Left cardiac atrium (tissue), 4 donors: ENCODE measurements at places on chromosomes 13 and 19. TPM values are rescaled to one million over a fixed set of nuclear protein-coding genes. Genes with fewer than 3 reads are reported as not detected.

Gene CBARP
- total RNA-seq = 3.8 TPM

Gene MBOAT7
- total RNA-seq = 21.7 TPM

DNA sequence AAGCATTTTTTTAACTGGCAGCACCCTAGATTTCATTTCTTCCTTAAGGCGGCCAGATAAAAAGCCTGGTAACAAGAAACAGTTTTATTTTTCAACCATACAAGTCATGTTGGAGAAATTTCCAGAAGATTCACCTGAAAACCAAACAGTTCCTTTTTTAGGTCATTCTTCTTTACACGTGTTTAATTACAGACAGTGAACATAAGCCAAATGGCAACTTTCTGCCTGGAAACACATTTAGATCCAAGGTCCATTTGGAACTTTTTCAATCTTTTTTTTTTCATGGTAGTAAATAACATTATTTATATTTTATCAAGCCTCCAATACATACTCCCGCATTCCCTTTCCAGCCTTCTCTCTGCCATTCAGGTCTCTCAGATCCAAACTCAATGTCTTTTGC lies 886.1 kb upstream of the MIR17HG start:
- no peak for DNase-seq

DNA sequence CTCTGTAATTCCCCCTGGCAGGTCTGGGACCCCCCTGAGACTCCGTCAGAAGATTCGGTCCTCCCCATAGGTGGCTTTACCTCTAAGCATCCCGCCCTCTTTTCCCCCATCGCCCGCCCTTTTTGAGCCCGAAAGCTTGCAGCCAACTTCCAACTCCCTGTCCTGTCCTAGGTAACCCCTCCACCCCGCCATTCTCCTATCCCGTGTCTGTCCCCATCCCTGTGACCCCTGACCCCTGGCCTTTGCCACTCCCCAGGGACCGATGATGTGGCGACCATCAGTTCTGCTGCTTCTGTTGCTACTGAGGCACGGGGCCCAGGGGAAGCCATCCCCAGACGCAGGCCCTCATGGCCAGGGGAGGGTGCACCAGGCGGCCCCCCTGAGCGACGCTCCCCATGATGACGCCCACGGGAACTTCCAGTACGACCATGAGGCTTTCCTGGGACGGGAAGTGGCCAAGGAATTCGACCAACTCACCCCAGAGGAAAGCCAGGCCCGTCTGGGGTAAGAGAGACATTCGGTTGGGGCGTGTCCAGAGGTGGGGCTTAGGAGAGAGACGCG lies 488 bp downstream of the RCN3 start:
- peak; percentile 57 for DNase-seq

GRCh38 chr19:10227026-10227971 lies 3.8 kb downstream of the S1PR2 start:
- DNase-seq = peak; percentile 65

GRCh38 chr19:37334179-37335071 lies 36.5 kb upstream of the ZNF527 start:
- DNase-seq = peak; percentile 95

- no peak for DNase-seq
Measured at GRCh38 chr13:36051082-36051481, 80.1 kb downstream of the DCLK1 start.

GRCh38 chr13:112759827-112760226 lies 70.0 kb downstream of the ATP11A start:
- no peak for DNase-seq

- no peak for DNase-seq
Measured at GRCh38 chr13:77523834-77524728, 11.4 kb upstream of the SCEL start.

DNA sequence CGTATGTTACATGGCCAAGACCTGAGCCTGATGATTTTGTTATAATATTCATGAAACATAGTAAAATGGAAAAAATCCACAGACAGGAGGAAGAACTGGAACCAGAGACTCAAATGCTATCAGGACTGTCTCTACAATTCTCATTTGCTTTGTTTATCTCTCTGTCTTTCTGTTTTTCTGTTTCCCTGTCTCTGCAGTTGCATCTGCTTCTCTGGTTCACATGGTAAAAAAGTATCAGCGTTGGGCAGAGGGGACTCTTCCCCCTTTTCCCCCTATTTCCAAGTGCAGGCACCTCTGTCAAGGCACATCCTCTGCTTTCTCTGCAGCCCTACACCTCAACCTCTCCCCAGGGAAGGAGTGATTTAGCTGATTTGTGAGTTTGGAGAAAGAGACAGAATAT lies 41.2 kb upstream of the VWA8 start:
- no peak for DNase-seq

DNA sequence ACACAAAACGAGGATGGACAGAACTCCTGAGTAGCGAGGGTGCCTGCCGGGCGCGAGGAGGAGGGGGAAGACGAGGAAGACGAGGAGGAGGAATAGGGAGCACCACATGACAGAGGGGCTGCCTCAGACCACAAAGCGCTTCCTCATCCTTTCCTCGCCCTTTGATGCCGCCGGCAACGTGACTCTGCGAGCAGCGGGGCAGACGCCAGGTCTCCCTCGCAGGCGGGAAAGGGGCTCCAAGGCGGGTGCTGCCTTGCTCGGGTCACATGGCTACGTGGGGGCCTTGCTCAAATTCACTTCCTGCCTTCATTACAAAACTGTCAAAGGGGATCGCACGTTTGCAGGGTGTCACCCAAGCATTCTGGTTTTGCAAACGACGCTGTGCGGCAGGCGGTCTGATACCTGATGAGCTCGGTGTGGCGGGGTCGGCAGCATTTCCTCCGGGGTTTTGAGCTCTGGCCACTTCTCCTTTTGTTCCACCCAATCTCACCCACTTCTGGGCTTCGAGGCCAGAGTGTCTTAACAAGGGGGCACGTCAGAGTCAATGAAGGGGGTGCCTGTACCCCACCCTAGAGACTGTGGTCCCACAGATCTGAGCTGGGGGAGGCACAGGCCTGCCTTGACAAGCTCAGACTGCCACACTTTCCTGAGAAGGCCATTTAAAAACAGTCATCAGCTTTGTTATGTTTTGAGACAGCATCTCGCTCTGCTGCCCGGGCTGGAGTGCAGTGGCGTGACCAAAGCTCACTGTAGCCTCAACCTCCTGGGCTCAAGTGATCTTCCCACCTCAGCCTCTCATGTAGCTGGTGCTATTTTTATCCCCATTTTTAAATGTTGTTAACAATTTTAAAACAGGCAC lies 14.9 kb downstream of the MAP2K2 start:
- DNase-seq = no peak

DNA sequence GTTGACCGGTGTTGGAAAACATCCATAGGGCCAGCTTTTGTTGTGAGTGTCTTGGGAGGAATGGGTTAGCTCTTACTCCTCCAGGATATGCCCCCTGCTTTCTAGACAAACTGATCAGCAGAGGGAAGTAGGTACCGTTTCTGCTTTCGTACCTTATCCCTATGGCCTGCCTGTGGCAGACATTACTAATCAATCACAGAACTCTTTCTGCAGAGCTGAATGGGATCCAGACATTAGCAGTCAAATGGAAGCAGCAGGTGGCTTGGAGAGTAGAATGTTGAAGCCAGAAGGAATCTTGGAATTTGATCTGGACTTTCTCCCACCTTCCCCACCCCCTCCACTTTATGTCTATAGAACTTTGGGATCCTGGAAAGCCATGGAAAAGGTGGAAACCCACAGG lies 17.1 kb downstream of the NWD1 start:
- no peak for DNase-seq
